Adrenal gland (tissue), 19 donors: ENCODE measurements at places on chromosomes 5 and 9. TPM values are rescaled to one million over a fixed set of nuclear protein-coding genes. Genes with fewer than 3 reads are reported as not detected.

Gene ADRA1B
- not detected for total RNA-seq

DNA sequence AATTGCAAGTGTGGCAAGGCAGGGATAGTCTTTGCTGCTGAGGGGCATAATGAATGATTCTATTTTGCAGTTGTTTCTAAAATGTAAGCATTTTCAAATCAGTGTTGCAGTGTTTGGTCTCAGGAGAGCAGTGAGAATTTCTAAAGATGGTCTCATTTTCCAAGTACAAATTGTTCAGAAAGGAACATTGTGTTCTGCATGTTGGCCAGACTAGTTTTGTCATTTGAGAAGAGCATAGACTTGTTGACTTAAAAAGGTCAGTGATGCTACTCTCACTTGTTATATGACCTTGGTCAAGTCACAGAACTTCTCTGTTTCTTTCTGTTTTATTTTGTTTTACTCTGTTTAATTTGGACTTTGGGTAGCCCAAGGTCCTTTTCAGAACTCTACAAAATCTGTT is 344.6 kb downstream of the OSTF1 start:
- DNase-seq = no peak

Gene OR1J4
- total RNA-seq = not detected

DNA sequence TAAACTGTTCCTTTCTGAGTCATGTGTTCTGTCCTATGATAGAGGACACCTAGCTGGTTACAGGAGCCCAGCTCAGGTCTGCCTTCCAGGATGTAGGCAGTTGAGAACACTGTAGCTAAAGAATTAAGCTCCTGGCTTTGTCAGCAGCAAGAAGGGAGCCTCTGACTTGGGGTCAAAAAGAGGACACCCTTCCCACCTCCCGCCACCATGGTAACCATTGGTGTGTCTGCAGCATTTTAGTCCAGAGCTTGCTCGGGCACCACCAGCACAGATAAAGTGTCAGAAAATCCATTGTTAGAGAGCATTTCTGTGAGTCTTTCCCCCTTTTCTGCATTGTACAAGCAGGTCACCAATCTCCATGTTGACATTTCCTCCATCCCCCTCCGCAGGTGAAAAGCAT is 181.7 kb downstream of the DOCK8 start:
- DNase-seq = no peak

DNA sequence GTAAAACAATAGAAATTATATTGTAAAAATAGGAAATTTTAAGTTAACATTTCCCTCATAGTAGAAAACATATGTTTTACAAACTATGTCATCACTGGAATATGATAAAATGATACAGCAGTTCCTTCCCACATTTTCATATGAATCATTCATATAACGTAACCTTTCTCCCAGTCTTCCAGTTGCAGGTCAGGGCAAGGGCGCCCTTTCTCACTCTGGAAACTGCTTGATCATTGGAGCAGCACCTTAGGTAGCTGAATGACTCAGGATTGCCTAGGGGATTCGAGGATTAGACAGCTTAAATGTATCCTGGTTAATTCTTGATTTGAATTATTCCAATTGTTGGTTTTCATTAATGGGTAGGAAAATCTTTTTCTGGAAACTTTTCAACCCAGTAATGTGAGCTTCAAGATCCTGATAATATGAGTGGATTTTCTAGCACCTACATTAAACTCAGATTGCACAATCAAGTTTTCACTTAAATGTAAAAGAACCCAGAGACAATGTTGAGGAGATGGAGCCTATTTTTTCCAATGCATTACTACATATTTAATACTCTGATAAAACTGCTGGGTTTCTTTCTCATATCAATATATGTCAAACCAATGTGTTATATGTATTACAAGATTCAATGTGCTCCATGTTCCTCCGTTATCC is 32.6 kb upstream of the ANXA1 start:
- DNase-seq = no peak

- DNase-seq = no peak
Measured at GRCh38 chr5:57986761-57987341, 473.0 kb downstream of the PLK2 start.

- DNase-seq = no peak
Measured at GRCh38 chr5:123806644-123807043, 294.7 kb downstream of the CSNK1G3 start.

Gene SUSD3
- total RNA-seq = 4.0 TPM

Gene IL13
- total RNA-seq = 0.61 TPM

DNA sequence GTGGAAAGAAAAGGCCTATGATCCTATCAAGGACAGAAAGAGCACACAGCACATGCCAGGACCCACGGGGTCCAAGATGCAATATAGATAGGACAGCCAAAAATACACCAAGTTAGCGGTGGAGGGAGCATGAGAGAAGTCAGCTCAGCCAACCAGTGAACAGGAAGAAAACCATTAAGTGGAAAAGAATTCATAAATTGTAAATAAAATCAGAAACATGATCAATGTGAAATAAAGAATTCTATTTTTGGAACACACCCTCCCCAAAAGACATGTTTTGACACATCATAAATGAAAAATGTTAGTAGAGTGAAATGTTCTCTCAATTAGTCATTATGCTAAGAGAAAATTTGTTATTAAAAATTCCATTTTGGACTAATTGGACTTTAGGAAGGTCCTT is 35.6 kb downstream of the ATPSCKMT start:
- no peak for DNase-seq

DNA sequence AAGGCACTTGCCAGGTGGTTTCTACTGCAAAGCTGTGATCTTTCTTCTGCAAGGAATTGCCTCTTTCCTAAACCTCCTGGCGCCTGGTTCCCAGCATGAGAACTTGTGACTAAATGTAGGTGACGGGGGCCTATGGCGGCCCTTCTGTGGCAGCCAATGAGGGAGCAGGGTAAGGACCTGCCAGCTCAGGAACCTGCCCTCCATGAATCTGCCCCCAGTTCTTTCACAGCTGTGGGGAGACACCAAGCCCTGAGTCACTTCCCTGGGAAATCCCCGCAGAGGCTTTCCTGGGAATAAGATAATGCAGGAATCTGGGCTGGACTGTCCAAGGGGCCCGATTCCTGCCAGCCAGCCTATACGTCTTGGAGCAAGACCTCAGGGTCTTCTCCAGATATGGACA is 56.7 kb upstream of the CTNNA1 start:
- DNase-seq = no peak

- DNase-seq = no peak
Measured at GRCh38 chr5:151901611-151902010, 23.0 kb downstream of the GLRA1 start.

GRCh38 chr5:115160975-115161475 is 8.7 kb downstream of the TRIM36 start:
- no peak for DNase-seq

DNA sequence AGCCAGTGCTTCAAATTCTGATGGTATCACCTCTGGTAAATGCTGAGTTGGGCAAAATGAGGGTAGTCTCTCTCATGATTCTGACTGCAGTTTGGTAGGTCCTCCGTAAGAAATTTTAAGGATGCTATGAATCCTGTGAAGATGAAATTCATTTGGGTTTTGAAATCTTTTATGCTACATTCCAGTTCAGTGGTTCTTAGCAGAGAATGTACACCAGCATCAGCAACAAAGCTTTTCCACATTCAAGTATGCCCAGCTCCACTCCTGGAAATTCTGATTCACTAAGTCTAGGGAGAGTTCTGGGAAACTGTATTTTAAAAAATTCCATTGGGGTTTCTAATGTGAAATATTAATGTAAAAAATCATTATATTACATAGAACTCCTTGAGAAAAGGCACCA is 33.6 kb upstream of the ACOT12 start:
- no peak for DNase-seq

Gene IFNE
- not detected for total RNA-seq

GRCh38 chr9:13491493-13492424 is 212.3 kb upstream of the MPDZ start:
- no peak for DNase-seq

DNA sequence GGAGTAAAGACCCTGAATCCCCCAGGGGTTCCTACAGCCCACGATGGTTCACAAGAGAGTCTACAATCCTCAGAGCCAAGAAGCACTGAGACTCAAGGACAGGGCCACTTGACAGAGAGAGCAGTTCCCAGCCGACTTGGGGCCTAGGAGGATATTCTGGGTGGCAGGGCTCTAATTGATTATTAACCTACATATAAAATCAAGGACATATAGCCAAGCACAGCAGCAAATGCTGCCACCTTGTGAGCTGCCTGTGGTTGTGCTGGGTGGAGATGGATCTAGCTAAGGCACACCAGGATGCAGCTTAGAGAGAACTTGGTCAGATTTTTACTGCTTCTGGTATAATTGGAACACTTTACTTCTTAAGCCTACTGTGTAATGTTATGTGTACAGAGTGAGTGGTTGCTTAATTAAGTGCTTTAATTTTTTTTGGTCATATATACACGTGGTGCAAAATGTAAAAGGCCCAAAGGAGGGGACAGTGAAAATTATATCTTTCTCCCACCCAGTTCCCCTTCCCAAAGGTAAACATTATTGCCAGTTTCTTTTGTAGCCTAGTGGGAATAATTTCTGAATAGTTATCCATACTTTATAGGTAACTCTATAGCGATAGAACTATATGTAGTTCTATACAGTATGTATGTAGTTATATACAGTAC is 78.8 kb downstream of the F2RL2 start:
- DNase-seq = peak; percentile 49

Gene CER1
- total RNA-seq = not detected

DNA sequence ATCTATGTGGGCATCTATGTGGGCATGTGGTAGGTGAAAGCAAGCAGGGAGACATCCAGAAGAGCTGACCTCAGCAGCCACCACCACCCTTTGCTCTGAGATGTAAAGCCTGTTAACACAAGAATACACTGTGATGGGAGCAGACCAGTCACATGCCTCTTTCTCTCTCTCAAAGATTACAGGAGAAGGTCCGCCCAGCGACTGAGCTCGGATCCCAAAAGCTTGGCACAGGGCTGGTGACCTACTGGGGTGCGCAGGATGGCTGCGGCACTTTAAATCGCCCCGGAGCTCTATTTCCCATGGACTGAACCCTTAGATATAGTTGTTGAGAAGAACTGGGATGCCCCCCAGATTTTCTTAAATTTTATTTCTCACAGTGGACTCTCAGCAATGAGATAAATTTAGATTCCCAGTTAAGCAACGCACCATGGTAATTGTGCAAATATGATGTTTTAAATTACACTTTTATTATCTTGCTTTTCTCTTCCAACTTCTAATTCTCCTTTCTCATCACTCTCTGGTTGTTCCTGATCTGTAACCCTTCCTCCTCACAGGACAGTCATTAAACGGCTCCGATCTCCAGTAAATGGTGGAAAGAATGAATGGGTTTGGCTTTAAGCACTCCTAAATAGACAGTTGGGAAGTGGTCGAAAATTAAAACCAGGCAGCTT is 37.7 kb upstream of the ICE1 start:
- no peak for DNase-seq

Gene LMX1B
- not detected for total RNA-seq

DNA sequence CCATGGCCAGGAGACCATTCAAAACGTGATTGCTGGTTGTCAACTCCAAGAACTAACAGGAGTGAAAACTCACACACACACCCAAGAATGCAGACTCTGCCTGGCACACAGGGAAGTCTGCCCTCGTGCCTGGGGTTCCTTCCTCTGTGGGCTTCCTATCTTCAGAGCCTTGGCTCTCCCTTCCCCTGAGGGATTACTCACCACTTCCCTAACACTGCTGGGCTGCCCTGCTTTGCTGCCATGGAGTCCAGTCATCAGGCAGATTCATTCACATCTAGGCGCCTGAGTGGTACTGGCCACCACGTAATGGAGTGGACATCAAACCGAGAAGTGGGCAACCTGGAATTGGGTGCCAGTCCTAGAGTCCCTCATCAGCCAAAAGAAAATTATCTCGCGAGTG is 76.4 kb upstream of the PRSS3 start:
- DNase-seq = peak; percentile 38

GRCh38 chr5:18882154-18882553 is 1105.8 kb downstream of the CDH18 start:
- no peak for DNase-seq

DNA sequence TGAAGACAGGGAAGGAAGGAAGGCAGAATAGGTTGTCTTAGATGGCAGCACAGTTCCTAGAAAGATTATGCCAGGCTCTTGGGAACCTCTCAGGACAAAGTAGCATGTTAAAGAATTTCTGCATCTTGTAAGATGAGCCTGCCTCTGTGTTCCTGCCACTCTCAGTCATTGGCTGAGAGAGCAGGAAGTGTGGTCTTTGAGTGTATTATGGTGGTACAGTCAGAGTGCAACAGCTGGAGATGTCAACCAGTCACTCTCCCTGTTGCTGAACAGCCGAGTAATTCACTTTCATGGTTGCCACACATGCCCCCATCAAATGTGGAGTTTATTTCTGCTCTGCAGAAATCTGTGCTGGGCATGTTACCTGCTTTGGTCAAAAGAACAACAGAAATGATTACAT is 659.6 kb upstream of the RIOK2 start:
- no peak for DNase-seq

DNA sequence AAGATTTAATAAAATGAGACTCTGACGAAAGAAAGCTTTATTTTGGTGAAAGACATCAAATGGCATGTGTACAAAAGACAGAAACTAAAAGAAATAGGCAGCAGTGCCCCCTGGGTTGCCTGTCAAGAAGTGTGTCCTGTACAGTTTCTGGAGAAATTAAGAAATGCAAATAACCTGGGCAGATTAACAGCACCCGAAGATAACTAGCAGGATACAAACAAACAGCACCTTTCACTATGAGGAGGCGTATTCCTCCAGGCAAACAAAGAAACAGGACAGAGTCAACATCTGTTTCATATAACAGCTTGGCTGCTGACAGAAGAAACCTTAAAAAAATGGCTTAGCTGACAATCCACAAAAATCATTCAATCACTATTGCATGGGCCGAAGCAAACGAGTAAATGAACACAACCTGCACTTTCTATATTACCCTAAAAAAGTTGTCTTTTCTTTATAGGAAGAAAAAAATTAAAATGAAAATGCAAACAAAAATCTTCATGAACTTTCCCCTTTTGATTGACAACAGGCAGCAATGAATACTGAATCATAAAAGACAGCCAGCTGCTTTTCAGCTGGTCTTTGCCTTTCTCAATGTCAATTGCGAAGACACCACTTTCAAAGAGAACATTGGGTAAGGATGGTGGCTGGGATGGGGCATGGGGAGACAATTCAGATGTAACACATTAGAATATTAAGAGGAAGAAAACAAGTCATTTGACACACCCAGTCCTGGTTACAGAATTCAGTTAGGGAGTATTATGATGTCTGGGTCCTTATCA is 162.1 kb downstream of the ARL15 start:
- no peak for DNase-seq

- no peak for DNase-seq
Measured at GRCh38 chr9:135989722-135990467, 28.7 kb upstream of the UBAC1 start.

Gene HMCN2
- 0.42 TPM for total RNA-seq
